ENCODE measurements at places on chromosomes 5 and 9.
A peak's percentile ranks its signal among the peaks of the same experiment; 100 is the strongest.

GRCh38 chr9:97970165-97970564, 13.0 kb upstream of the ANP32B start:
- no peak for DNase-seq

GRCh38 chr9:11374926-11375325, 762.1 kb upstream of the PTPRD start:
- no peak for DNase-seq

GRCh38 chr9:129393064-129393463, 215.0 kb upstream of the IER5L start:
- DNase-seq, result no peak

GRCh38 chr5:44932922-44933585, 124.3 kb downstream of the MRPS30 start:
- no peak for DNase-seq

GRCh38 chr5:78841767-78842166, 143.3 kb downstream of the ARSB start:
- no peak for DNase-seq

DNA sequence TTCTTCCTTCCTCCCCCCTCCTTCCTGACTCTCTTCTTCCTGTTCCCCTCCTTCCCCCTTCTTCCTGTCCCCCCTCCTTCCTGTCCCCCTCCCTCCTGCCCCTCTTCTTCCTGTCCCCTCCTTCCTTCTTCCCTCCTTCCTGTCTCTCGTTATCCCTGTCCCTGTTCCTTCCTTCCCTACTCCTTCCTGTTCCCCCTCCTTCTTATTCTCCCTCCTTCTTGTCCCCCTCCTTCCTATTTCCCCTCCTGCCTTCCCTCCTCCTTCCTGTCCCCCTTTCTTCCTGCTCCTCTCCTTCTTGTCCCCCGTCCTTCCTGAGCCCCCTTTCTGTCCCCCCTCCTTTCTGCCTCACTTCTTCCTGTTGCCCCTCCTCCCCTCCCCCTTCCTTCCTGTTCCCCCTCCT, 70.6 kb downstream of the COL5A1 start:
- no peak for DNase-seq

DNA sequence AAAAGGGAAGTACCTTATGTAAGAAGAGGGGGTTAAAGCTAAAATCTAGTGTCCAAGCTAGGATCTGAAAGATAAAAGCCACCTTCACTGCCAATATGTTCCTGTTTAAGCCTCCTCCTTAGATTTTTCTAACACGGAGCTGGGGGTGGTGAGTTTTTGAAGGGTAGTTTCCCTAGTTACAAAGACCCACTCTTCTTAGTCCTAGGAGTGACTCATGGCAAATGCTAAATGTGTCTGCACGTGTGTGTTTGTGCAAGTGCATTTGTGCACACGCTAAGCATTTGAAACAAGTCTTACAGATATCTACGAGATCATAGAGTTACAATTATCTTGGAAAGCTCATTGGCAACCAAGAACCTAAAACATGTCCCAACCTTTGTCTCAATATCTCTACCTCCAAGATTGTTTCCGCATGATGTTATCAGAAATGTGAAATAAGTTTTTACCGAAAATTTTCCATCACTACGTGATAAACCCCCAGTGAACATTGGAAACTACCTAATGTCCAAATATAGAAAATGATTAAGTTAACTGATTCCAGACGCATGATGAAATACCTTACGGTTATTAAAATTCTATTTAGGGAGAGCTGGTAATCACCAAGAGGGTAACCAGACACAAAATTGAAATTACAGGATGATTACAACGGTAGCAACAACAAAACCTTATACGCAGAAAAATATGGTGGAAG, 78.0 kb upstream of the HRH2 start:
- no peak for DNase-seq

DNA sequence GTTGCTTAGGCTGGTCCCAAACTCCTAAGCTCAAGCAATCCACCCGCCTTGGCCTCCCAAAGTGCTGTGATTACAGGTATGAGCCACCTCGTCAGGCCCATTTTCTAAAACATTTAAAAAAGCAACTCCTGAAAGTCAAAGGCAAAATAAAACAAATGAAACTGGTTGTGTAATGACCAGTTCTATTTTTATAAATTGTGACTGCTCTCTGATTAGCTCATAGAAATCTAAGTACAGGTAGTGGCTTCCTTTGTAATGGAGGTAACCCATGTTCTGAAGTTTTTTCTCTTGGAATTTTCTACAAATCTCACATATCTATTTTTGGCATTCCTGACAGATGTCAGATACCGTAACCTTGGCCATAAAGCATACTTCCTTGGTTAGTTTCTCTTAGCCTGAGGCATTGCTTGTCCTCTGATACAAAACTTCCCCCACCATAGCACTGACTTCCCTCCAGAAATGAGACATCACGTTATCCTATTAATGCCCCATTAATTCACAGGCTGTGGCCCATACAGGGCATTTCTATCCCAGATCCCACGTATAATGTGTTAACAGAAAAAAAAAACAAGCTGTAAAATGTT, 14.1 kb upstream of the AK3 start:
- no peak for DNase-seq

DNA sequence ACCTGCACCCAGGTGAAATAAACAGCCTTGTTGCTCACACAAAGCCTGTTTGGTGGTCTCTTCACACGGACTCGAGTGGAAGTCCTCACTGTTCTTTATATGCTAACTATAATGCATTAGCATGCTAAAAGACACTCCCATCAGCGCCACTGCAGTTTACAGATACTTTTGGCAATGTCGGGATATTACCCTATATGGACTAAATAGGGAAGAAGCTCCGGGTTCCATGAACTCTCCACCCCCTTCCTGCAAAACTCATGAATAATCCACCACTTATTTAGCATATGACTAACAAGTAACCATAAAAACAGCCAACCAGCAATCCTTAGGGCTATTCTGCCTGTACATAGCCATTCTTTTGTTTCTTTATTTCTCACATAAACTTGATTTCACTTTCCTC, 426.2 kb upstream of the PTPRD start:
- no peak for DNase-seq

GRCh38 chr9:125437771-125438221, 176.2 kb downstream of the GAPVD1 start:
- no peak for DNase-seq

DNA sequence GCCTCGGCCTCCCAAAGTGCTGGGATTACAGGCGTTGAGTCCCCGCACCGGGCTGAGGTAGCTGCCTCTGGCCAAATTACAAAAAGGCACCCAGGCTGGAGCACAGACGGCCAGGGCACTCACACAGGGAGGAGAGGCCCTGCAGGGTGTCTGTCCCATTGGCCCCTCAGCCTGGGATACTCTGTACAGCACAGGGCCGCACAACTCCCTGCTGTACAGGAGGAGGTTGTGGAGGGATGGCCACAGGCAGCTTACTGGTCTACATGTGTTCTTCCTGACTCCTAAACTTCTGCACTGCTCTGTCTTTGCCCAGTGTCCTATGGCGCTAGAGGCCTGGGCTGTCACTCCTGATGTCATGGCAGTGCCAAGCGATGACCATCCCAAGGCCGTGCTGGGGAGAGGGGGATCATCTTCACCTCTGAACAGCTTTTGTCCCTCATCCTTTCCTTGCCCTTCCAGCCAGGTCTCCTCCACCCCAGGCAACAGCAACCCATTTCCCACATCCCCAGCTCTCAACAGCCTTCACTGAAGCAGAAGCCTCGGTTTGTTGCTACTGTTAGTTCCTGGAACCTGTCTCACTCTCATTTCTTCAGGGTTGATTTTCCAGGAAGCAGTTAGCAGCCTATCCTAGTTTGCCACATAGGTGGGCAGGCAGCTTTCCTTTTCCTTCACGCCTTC, 1.8 kb upstream of the CNOT6 start:
- no peak for DNase-seq

GRCh38 chr5:61641748-61642565, 309.9 kb downstream of the ZSWIM6 start:
- no peak for DNase-seq

DNA sequence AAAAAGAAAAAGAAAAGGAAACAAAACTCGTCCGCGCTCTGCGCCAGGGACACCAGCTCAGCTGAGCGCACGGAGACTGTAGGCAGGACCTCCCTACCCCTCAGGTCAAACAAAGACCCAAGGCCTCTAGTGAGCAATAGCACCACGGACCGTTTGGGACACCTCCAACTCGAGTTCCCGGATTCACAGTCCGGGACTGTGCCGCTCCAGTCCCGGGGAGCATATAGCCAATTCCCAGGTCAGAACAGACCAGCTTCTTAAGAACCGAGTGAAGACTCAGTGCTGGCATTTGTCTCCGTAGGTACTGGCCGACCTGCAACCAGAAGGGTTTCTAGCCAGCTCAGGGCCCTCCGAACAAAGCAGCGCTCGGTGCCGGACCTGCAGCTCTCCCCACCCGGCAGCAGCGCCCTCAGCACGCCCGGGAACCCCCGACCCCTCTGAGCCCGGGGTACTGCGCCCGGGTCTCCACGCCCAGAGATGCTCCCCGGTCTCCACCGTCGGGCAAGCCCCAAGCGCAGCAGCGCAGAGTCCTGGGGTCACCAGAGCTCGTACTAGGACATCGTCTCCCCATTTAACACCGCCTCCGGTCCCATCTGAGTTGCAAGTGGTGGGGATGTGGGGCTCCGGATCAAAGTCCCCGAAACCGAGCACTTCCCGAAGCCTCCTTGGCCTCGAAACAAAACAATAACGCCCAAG, 591 bp downstream of the ABCA1 start:
- peak; percentile 7 for DNase-seq

Data from NCI-H1092 (cell line).